ENCODE measurements at places on chromosomes 11 and 22.

DNA sequence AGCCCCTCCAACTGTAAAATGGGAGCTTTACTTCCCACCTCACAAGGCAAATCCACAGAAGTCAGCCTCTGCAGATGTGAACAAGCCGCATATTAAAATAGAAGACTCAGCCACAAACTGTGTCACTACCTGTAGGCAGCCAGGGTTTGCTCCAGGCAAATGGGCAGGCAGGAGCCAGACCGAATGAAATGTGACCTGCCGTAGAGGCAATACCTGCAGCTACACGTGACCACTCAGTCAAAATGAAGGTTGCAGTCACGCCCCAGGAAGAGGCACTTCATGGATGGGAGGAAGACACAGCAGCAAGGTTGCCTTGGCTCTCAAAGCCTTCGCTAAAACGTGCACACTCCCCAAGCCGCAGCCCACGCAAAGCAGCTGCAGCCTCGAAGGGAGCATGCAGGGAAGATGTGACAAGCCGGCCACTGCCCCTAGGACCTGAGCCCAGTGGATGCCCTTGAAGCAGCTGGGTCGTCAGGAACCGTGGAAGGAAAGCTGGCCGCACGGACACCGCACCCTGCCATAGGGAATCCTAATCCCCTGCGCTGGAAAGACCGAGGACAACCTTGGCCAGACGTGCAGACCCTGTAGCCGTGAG, 53.1 kb downstream of the SHANK2 start:
- no peak for DNase-seq

- no peak for DNase-seq
Observed at GRCh38 chr11:131588057-131588456, 217.6 kb downstream of the NTM start.

- DNase-seq = no peak
Observed at GRCh38 chr22:17866621-17867020, 92.4 kb upstream of the BID start.

DNA sequence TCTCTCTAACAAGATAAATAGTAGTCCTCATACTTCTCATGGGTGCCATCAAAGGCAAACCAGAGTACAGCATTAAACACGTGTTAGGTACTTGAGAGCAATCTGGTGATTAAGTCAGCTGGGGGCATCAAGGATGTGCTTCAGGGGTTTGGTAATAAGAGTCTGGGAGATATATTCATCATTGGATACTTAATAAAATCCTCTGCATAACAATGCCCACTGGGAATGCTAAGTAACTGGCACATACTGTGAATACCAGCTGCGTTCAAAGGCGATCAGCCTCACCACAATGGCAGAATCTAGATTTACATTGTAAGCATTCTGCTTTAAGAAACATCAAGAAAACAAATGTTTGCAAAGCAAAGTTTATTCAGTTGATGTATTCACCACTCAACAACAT, 268.6 kb upstream of the PITPNB start:
- no peak for DNase-seq

- DNase-seq = peak; percentile 60
Observed at GRCh38 chr22:20524004-20524481, 16.6 kb downstream of the MED15 start.

GRCh38 chr11:63427971-63428508, 58.5 kb downstream of the SLC22A9 start:
- DNase-seq = no peak

DNA sequence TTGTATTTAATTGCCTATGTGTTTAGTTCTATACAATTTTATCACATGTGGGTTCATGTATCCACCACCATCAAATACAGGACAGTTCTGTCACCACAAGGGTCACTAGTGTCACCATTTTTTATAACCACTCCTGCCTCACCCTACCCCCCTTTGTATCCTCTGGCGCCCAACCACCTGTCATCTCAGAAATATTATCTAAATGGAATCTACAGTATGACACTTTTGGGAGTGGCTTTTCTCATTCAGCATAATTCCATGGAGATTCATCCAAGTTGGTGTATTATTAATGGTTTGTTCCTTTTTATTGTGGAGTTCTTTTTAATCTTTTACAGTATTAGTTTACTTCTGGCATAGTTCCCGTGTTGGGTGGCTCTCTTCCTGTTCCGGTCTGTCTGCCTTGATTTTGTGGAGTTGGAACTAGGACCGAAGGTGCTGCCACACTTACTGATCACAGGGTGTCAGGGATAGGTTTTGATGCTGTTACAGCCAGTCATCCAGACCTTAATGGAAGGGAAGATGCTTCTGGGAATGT, 58.5 kb downstream of the TNRC6B start:
- DNase-seq = no peak

- DNase-seq = peak; percentile 14
Observed at GRCh38 chr11:102345904-102346303, 1.1 kb upstream of the BIRC2 start.

DNA sequence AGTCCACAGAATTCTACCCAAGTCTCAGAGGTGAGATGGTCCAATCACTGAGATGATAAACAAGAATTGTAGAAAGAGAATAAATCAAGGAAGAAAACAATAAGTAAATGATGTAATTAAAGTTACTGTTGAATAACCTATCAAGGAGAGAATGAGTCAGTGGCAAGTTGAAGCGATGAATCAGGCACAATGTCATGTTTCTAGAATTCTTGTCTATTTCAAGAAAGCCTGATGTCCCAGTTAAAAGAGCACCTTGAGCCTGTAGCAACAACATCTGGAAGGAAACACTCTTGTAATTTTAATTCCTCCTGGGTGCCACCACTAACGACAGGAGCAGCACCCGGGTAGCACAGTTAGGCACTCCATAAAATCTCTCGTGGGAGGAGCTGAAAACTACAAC, 67.9 kb upstream of the SLC35C1 start:
- DNase-seq = no peak

DNA sequence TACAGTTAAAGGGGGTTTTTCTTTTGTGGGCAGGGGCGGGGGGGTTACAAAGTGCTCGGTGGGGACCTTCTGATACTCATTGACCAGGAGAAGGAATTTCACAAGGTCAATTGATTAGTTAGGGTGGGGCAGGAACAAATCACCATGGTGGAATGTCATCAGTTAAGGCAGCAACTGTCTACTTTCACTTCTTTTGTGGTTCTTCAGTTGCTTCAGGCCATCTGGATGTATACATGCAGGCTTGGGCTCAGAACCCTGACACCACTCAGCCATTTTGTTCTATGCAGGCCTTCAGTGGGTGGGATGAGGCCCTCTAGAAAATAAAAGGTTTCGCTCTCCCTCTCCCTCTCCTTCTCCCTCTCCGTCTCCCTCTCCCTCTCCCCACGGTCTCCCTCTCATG, 29.6 kb downstream of the TSPAN32 start:
- no peak for DNase-seq

GRCh38 chr22:24532075-24532474, 22.9 kb downstream of the GUCD1 start:
- DNase-seq = no peak

DNA sequence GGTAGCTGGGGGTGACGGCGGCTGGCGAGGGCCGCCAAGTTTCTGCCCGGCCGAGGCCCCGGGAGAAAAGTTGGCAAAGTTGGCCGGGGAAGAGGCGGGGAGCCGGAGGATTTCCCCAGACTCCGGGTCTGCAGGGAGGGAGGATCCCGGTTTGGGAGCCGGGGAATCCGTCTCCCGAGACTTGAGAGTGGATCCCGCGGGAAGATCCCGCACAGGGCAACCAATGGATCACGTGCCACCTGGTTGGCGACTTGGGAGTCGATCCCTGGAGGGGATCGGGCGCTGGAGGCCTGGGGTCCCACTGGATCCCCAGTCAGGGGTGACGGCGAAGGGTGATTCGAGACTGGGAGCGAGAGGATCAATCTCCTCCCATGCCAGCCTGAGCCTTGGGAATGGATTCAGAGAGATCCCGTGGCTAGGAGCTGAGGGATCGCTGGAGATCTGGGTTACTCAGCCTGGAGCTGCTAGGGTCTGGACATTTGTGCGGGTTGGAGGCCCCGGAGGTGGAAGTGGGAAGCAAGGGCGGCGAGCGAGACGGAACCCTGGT, 394 bp downstream of the KIAA1671 start:
- no peak for DNase-seq

- DNase-seq = no peak
Observed at GRCh38 chr22:37018815-37019308, 385 bp downstream of the TST start.

GRCh38 chr22:44422746-44423380, 75.2 kb downstream of the RTL6 start:
- DNase-seq = no peak

- no peak for DNase-seq
Observed at GRCh38 chr11:78822931-78823423, 248.3 kb upstream of the NARS2 start.

DNA sequence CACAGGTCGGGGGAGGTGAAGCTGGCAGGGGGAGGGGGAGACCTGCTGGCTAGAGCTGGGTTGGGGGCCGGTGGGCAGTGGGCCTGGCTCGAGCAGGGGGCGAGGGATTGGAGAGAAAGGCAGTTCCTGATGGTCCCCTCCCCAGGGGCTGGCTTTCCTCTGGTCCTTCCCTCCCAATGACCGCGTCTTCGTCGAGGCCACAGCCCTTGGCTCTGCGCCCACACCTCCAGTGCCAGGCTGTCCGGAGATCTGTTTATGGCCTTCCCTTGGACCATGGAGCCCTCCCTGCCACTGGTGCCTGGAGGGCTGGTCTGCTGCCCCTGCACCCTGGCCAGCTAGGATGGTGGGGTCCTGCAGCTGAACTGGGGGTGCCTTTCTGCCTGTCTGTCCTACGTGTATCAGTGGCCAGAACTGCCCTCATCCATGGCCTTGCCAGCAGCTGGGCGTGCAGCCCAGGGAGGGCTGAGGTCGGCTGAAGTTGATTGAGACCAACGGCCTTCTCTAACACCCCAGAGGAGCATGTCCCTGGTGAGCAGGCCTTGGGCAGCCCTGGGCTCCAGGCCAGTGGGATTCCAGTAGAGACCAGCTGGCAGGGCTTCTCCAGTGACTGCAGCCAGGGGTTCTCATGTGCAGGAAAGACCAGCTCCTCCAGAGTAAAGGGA, 12.3 kb downstream of the TANGO2 start:
- no peak for DNase-seq

- no peak for DNase-seq
Observed at GRCh38 chr11:33636104-33636503, 64.5 kb downstream of the C11orf91 start.

DNA sequence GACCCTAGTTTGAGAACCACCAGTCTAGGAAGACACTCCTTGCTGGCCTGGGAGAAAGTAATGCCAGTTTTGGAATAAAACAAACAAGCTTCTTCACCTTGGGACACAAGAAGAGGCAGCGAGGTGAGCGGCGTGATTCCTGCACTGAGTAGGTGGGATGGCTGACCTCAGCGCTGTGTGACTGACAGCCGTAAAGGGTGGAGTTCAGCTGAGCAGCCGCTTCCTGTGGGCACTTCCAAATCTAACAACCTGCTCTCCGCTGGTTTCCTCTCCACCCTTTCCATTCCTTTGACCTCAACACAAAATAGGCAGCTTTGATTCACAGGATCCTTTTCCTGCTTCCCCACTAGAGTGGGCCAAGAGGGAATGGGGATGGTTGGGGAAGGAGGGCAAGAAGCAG, 45.8 kb downstream of the PC start:
- no peak for DNase-seq

DNA sequence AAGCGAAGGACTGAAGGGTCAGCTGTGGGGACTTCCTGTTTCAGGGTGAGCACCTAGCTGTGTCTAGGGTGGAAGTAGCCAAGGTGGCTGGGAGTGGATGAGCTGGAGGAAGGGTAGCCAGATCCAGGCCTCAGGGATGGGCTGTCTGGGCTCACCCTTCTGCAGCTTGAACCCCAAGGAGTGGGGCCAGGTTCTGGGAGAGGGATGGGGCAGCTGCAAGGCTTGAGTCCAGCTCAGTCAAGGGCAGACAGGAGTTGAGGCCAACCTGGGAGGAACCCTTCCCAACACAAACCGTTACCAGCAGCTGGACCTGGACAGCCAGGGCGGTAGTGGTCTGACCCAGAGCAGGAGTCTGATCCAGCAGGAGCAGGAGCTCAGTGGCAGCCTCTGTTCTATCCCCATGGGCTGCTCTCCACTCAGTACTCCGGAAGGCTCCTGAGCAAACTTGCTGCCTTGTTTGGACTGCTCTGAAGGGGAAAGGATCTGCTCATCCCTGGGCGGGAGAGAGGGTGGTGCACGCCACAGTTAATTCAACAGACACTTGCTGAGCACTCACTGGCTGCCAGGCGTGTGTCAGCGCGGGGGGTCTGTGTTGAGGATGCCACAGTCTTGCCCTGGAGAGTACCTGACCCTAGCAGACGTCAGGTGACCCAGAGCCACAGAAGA, 53.8 kb upstream of the THY1 start:
- no peak for DNase-seq

DNA sequence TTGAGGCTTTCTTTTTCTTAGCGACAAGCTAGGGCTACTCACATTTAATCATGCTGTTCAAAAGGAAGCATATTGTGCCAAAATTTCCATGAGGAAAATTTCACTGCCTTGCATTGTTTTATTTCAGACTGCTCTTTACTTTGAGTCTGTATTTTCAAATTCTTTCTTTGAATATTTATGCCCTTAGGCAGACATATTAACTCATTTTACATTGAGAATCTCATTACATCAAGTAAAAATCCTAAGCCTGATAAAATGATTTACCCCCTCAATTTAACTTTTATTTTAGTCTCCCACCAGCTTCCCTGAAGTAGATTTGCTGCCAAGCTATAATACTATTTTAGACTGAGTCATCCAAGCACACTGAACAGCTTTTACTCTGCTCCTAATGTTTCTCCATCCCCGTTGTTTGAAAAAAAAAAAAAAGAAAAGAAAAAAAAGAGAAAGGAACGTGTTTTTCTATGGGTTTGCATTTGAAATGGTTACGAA, 189.3 kb upstream of the MTMR2 start:
- DNase-seq = no peak

- no peak for DNase-seq
Observed at GRCh38 chr11:1844221-1845094, 5.7 kb downstream of the TNNI2 start.

GRCh38 chr11:2667940-2668339, 31.9 kb downstream of the KCNQ1OT1 start:
- no peak for DNase-seq

DNA sequence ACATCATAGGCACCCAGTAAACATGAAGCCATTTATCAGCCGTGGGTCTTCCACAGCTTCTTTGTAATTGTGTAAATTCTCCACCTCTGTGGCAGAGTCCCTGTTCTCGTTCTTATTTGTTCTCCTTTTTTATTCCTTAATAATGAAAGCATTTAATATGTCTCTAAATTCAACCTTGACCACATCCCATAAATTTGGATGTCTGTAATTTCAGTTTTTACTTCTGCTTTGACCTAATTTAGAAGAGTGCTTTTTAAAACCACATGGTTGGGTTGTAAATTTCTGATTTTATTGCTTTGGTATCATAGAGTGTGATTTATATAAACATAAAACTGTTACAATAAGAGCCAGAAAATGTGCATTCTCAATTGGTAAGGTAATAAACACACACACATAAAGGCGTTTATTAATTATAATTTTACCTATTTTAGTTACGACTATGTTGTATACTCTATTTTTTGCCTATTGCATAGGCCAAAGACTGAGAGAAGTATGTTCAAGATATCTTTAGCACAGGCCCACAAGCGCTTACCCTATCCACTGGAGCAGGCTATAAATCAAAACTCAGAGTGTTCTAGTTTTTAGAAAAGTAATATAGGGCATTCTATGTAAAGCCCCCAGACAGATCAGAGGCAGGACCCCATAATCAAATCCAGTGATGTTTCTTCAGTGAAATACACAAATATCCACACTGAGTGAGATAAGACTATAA, 58.0 kb upstream of the CCND1 start:
- no peak for DNase-seq

Data from activated naive CD4-positive, alpha-beta T cell treated with anti-CD3 and anti-CD28 coated beads, Interleukin-2, amount 50 U/mL, for 72 hours (primary cell).